ENCODE measurements at places on chromosomes 5 and 9.

- no peak for DNase-seq
Observed at GRCh38 chr5:50647726-50648125, 18.7 kb upstream of the PARP8 start.

- no peak for DNase-seq
Observed at GRCh38 chr5:164680216-164680615, 1174.8 kb downstream of the MAT2B start.

GRCh38 chr5:100252037-100252436 lies 283.1 kb upstream of the FAM174A start:
- no peak for DNase-seq

DNA sequence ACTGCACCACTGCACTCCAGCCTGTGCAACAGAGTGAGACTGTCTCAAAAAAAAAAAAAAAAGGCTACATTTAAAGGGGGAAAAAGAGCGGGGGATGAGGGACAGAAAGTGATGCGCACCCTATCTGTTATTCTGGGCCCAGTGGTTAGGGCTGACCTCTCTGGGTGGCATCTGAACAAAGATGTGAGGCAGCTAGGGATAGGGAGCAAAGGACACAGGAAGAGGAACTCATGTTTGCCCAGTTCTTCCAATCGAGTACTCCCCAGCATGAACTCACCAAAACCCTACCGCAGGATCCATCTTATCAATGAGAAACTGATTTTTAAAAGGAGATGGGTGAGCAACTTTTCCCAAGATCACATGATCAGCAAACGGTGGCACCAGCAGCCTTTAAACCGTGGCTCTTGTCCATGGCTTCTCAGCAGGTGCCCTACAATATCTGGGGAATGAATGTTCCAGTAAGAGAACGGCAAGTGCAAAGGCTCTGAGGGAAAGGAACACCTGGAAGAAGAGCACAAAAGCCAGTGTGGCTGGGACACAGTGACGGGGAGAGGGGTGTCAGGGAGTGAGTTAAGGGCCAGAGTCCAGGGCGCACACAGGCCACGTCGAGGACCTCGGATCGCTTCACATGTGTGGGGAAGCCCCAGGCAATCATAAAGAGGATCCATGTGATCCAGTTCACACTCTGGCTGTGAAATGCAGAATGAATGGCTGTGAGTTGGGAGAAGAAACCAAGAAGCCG lies 22.0 kb downstream of the RAPGEF1 start:
- DNase-seq: no peak

DNA sequence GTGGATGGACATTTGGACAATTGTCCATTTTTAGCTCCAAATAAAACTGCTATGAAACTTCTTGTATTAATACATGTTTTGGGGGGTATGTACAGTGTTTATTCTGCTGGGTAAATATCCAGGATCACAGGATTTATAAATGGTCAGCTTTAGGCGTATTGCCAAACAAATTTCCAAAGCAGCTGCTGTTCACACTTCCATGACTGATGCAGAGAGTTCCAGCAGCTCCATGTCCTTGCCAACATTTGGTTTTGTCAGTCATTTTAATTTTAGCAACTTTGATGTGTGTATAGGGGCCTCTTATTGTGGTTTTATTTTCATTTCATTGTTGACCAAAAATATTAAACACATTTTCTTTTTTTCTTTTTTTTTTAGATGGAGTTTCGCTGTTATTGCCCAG lies 9.8 kb upstream of the SUSD1 start:
- DNase-seq: no peak

- DNase-seq: no peak
Observed at GRCh38 chr9:30329431-30329830, 2055.0 kb upstream of the ACO1 start.

- no peak for DNase-seq
Observed at GRCh38 chr9:23153058-23153457, 673.0 kb downstream of the ELAVL2 start.

DNA sequence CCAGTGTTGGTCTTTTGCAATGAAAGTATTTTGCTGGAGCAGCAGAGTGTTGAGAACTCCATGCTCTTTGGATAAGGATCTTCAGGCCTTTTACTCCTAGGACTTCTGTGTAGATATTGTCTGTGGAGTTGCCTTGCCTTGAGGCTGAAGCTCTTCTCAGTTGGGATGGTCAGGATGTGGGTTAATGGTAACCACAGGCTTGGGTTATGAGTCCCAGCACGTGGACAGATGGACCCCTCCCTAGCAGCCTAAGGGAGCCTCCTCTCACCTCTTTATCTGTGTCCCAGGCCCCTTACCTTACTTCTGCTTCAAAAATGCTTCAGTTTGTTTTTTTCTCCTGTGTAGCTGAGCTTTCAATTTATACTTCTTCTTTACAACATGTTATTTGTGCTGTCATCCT lies 109.9 kb downstream of the MEGF10 start:
- DNase-seq: no peak

Data from activated T-helper 1 cell treated with anti-CD3 and anti-CD28 coated beads, Interleukin-2, amount 50 U/mL, for 16 hours (primary cell).